Skin of body (tissue), 3 donors: ENCODE measurements at places on chromosomes 5 and 9. TPM values are rescaled to one million over a fixed set of nuclear protein-coding genes. Genes with fewer than 3 reads are reported as not detected.
A peak's percentile ranks its signal among the peaks of the same experiment; 100 is the strongest.

Gene LTC4S
- total RNA-seq, result 1.5 TPM

Gene GPX3
- total RNA-seq, result 31.1 TPM

Gene SHOC1
- total RNA-seq, result 0.79 TPM

DNA sequence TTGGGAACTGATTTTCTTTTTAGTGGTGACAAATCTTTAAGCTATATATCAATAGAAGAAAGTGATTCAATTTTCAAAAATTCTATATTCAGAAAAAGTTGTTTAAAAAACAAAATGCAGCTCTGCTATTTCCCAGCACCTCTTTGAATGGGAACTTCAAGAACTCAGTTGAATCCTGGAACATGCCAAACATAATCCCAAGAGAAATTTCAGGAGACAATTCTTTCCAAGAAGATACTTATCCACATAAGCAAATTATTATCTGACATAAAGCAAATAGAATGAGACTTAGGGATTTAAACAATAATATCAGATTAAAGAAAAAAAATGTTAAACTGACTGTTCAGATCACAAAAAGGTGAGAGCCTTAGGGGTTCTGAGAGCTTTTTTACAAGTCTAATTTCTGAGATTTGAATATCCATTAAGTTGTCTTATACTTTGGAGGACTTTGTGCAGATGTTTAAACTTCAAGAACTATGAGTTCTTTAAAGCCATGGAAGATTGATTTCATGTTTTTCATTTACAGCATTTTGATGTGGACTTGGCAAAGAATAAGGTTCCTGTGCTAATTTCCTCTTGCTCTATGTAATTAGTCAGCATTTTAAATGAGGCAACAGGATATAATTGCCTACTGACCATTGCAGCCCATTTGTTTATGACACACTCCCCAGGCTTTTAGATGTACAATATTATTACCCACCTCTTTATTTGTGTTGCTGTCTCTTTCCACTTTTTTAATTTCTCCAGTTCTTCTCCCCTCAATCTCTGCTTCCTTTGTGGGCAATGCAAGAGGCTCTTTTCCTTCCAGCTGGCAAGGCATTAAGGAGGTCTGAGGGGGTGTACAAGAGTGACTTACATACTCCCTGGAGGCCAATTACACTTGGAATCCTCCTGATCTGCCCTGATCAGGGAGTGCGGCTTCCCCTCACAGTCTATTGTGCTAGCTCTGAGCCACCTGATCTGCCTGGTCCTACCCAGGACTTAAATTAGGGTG is 419.1 kb downstream of the NR2F1-AS1 start:
- DNase-seq, result no peak

DNA sequence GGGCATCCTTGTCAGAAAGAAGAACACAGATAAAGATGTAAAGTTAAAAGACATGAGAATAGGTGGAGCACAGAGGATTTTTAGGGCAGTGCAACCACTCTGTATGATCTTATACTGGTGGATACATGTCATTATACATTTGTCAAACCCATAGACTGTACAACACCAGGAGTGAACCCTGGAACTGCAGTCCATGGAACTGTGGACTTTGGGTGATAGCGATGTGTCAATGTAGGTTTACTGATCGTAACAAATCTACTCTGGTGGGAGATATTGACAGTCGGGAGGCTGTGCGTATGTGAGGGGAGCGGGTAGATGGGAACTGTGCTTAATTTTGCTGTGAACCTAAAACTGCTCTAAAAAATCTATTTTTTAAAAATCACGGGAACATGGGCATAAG is 60.6 kb downstream of the MROH2B start:
- DNase-seq, result no peak

- no peak for DNase-seq
These were observed 21.2 kb downstream of the GRIA1 start for GRCh38 chr5:153511622-153512021.

DNA sequence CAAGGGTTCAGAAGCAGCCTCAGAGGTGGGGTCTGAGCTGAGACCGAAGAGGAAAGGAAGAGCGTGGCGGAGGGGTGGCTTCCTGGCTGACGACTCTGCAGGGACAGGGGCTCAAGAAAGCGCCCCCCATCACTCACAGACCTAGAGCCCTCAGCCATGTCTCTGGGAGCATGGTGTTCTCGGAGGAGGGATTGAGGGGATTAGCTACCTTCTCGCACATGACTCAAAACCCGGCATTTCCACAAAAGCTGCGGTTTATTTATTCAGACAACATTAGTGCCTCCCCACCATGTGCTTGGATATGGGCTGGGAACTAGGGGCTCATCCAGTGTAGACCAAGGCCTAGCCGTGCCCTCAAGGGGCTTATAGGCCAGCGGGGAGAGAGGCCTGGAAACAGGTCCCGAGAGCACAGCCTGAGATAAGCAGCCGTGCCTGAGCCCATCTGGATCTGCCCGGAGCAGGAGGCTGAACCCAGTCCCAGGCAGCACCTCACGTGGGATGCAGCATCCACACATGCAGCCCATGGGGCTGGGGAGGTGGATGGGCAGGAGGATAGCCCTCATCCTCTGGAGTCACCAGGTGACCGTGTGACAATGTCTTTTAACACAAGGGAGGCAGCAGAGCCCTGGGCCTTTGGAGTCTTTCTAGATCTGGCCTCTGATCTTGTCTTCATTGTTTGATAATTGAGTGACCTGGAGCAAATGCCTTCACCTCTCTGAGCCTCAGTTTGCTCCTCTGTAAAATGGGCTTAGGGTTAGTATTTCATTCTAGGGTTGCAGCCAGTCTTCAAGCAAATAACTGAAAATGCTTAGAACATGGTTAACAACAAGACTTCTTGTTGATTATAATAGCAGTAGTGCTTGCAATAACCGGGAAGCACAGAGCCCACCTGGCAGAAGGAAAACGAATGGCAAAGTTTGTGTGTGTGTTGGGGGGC is 878 bp upstream of the HMCN2 start:
- DNase-seq, result no peak

- DNase-seq, result no peak
These were observed 155.5 kb downstream of the TENT4A start for GRCh38 chr5:6868575-6869215.

- no peak for DNase-seq
These were observed 279.1 kb downstream of the TRIM32 start for GRCh38 chr9:116966199-116966598.

- DNase-seq, result no peak
These were observed 574.9 kb upstream of the DMAC1 start for GRCh38 chr9:8374471-8374870.

GRCh38 chr5:83509540-83509939 is 38.0 kb downstream of the VCAN start:
- DNase-seq, result peak; percentile 50

GRCh38 chr5:57537811-57538210 is 55.2 kb upstream of the ACTBL2 start:
- DNase-seq, result no peak
